T-helper 22 cell (primary cell): ENCODE measurements at places on chromosomes 7 and 10.

- DNase-seq, result peak; percentile 11
Measured at GRCh38 chr10:5873515-5873995, 16.1 kb downstream of the ANKRD16 start.

- DNase-seq, result no peak
Measured at GRCh38 chr10:50512743-50513416, 110.9 kb downstream of the SGMS1 start.

GRCh38 chr10:129839285-129840195, 124.5 kb downstream of the EBF3 start:
- DNase-seq, result no peak

DNA sequence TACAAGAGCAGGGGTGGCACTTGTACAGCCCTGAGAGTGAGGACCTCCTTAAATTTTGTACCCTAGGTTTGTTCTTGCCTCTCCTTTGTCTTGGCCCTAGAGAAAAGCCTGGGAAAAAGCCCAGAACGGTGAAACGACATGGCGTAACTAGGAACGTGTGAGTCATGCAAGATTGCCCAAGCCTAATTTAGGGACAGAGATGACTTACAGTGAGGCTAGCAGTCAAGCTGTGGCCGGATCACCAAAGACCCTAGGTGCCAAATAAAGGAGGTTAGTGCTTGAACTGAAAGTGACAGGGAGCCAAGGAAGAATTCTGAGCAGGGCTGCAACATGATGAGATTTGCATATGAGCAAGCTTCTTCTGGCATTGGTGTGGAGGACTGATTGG, 25.1 kb downstream of the TBXAS1 start:
- no peak for DNase-seq

GRCh38 chr7:80646083-80646865, 7.8 kb downstream of the CD36 start:
- DNase-seq, result no peak

GRCh38 chr10:57694956-57695608, 572.6 kb downstream of the IPMK start:
- no peak for DNase-seq

DNA sequence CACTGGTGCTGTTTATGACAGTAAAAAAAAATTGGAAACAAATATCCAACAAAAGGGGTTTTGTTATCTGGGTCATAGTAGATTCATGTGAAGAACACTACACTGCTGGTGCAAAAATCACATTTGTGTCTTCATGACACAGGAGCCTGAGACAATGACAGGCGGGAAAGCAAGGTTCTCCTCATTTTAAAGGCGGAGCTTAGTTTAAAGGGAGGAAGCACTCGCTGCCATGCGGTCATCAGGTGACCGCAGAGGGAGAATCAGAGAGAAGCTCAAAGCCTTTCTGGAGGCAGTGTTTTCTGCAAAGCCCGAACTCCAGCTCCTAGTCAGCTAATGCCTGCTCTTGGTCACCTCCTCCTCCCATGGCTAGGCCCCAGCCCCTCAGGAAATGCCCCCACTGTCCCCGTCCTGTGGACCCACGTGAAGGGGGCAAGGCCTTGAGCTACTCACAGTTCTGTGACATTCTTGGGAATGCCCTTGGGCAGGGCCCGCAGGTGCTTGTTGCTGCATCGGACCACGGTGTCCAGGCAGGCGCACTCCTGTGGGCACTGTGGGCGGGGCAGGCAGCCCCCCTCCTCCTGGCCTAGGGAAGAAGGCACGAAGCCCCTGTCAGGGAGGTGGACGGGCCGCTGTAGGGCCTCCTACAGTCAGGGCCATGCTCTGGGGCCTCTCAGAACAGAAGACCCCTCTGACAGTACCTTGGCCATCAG, 146.1 kb downstream of the SLIT1 start:
- DNase-seq, result no peak

DNA sequence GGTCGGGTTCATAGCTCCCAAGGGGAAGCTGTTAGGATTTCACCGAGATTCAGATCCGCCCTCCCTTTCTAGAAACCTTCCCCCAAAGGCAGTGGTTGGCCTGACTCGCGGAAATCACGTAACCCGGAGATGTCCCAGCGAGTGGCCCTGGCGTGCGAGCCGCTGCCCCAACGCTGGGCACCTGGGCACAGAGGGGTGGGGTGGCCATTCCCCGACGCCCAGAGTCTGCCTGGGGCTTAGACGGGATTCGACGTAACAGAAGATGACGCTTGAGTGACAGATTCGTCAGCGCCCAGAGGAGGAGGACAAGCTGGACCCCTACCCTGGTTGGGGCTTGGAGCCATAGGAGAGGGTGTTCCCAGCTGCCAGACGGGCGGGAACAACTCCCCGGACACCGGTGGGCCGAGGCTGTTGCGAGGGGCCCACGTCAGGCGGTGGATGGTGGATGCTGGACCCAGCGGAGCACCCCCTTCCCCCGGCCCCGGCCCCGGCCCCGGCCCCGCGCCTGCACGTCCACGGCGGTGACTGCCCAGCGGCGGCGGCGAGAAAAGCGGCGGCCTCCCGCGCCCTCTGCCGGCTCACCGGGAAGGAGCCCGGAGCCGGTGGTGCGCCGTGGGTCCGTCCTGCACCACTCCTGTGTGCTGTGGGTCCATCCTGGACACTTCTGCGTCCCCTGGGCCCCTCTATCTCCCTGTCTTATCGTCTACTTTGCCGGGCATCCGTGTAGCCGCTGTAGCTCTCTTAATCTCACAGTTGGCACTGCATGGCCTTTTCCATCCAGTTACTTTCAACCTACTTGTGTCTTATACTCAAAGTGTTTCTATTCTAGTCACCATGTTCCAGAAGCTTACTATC, 35.4 kb upstream of the KNDC1 start:
- DNase-seq, result no peak

DNA sequence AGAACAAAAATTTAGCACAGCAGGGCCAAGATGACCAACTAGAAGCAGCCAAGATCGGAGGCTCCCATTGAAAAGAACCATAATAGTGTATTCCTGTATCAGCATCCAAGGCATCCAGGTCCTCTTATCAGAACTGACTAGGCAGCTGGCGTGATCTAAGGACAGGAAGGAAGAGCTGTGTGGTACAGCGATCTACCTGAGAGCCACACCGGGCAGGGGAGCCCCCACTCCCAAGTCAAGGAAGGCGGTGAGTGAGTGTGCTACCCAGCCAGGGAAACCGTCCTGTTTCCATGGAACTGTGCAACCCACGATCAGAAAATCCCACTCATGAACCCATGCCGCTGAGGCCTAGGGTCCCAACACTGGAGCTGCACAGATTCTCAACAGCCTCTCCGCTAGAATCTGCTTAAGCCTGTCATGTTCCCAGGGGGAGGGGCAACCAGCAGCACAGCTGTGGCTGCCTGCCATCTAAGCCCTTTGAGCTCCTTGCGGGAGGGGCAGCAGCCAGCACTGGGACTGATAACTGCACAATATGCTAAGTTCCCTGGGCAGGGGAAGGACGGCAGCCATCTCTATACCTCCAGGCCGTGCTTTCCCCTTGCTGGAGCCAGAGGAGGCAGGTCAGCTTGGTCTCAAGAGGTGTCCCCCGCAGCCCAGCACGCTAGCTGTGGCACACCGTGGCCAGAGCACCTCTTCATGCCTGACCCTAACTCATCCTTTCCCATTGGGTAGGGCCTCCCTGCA, 213.0 kb upstream of the SMIM30 start:
- DNase-seq, result no peak

GRCh38 chr7:100778061-100778621, 44.7 kb downstream of the ZAN start:
- DNase-seq, result no peak

GRCh38 chr10:48802611-48803071, 118.0 kb downstream of the WDFY4 start:
- no peak for DNase-seq

DNA sequence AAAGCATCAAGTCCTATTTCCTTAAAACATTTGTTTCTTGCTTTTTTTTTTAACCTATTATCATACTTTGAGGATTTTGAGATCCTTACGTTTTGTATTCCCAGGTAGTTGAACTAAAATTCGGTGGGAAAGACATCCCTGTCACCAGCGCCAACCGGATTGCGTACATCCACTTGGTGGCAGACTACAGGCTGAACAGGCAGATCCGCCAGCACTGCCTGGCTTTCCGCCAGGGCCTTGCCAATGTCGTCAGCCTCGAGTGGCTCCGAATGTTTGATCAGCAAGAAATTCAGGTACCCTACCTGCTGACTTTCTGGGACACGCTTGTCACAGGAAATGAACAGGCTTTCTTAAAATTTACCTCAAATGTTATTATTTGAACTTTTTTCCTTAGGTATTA, 83.0 kb upstream of the DNAJB6 start:
- no peak for DNase-seq

DNA sequence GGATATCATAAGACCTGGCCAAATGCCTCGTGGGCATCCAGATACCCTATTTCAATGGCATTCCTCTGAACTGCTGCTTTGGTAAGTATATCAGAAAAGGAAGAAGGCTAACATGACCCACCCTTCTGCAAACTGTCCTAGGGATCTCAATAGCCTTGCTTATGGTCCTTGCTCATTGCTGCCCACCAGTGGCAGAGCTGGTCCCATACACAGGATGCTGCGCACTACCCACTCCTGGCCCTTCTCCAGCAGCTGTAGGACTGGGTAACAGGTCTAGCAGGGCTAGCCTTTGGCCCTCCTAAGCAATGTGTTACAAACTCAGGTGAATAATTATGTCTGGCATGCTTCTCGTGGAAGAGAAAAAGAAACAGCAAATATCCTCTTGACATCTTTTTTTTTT, 72.5 kb downstream of the C10orf90 start:
- no peak for DNase-seq

GRCh38 chr10:68550747-68551411, 9.3 kb upstream of the TET1 start:
- no peak for DNase-seq

DNA sequence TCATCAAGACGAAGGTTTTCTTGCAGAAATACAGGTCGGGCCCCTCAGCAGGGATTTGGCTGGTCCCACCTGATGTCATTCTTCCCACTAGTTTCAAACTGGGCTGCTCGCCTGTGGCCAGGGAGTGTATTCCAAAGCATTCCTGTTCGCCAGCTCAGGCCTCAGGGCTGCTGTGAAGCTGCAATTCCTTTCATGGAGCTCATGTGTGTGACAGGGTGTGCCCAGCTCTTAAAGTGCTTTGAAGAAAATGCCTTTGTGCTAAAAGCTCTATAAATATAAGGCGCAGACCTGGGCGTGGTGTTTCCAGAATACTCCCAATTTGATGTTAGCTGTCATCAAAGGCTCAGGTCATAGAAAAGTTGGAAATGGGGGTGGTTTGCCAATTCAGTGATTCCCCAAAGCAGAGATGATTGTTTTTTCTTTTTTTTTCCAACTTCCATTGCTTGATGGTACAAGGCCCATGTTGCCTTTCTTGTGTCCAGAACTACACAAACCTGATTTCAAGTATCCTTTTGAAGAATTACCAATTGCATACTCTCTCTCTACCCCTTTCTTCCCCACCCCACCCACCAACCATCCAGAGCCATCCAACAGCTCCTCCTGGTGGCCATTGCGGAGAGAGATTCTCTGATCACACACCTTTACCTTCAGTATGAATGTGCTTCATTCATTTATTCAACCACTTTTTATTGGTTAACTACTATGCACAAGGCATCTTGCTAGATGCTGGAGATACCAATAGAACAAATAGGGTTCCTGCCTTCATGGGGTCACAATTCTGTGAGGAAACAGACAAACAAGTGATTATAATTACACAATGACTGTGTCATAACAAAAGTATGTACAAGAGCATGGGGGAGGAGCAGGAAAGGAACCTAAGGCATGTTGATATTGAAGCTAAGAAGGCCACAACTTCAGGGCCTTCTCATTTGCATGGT, 297.3 kb upstream of the LYZL1 start:
- no peak for DNase-seq

DNA sequence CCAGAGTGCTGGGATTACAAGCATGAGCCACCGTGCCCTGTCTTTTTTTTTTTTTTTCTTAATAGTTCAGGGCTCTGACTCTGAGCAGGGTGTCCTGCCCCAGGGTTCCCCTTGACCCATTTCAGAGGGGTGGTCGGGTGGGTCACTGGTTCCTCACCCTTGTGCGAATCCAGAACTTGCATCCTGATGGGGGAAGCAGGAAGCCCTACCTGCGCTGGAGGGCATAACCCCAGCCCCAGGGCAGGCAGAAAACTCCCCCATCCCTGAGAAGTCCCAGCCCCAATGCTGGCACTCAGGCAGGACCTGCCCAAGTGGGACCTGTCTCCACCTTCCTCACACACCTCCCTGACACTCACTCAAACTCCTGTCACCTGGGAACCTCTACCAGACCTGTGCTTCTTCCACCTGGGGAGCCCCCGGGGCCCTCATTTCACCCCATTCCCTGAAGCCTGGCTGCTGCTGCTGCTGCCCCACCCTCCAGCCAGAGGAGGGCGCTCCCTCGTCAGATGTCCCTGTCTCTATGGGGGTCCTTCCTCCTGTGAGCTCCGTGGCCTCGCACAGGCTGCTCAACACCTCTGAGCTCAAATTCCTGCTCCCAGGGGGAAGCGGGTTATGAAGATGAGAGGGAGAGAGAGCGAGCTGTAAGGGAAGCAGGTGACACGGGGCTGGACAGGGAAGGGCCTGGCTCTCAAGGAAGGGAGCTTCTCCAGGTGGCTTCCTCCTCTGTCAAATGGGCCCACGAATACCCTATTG, 15.1 kb upstream of the ZNF273 start:
- DNase-seq, result no peak

- no peak for DNase-seq
Measured at GRCh38 chr10:31645786-31646185, 282.8 kb downstream of the ARHGAP12 start.

DNA sequence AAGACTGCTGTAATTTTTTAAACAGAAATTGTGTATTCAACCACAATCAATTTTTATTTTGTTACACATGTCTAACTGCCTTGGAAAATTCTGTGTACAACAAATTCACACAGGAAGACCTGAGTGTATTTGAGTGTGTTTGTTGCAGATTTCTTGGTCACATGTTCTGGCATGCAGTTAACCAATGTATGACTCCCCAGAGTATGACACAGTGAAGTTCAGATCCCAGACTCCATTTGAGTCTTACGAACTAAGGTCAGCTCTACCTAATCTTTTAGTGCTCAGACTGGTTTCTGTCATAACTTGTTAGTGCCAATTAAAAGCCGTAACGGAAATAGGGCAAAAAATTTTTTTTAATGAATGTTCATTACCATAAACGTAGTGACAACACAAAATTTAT, 5.8 kb downstream of the GNAI1 start:
- DNase-seq, result no peak

DNA sequence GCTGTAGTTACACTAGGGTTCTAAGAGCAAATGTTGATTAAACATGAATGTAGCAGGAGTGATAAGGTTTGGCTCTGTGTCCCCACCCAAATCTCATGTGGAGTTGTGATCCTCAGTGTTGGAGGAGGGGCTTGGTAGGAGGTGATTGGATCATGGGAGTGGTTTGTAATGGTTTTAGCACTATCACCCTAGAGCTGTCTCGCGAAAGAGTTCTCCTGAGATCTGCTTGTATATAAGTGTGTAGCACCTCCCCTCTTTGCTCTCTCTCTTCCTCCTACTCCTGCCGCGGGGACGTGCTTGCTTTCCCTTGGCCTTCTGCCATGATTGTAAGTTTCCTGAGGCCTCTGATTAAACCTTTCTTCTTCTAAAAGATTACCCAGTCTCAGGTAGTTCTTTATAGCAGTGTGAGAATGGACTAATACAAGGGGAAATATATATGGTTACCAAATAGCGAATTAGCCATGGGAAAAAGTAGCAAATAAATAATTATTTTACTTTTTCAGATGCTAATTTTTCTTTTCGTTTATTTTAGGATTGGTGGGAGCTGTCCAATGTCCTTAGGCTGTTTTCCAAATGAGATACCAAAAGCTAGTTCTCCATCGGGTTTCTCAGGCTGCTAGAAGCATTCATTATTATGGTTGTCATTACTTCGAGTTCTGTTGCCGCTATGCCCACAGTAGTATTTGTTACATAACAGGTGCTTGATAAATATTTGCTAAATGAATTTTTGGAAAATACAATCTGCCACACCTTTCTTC, 58.7 kb downstream of the PTEN start:
- DNase-seq, result no peak

GRCh38 chr10:123766761-123767160, 100.6 kb downstream of the GPR26 start:
- no peak for DNase-seq
